ENCODE measurements at places on chromosomes 11 and 22. TPM values are rescaled to one million over a fixed set of nuclear protein-coding genes. Genes with fewer than 3 reads are reported as not detected.

OR8H1 gene
- not detected for total RNA-seq

RFPL1 gene
- not detected for total RNA-seq

MUC6 gene
- total RNA-seq, result not detected

LRRC10B gene
- not detected for total RNA-seq

PLEKHB1 gene
- 0.46 TPM for total RNA-seq

NXPE1 gene
- not detected for total RNA-seq
